Activated T-cell treated with anti-CD3 and anti-CD28 coated beads for 1 hour (primary cell): ENCODE measurements at places on chromosomes 4 and X.

DNA sequence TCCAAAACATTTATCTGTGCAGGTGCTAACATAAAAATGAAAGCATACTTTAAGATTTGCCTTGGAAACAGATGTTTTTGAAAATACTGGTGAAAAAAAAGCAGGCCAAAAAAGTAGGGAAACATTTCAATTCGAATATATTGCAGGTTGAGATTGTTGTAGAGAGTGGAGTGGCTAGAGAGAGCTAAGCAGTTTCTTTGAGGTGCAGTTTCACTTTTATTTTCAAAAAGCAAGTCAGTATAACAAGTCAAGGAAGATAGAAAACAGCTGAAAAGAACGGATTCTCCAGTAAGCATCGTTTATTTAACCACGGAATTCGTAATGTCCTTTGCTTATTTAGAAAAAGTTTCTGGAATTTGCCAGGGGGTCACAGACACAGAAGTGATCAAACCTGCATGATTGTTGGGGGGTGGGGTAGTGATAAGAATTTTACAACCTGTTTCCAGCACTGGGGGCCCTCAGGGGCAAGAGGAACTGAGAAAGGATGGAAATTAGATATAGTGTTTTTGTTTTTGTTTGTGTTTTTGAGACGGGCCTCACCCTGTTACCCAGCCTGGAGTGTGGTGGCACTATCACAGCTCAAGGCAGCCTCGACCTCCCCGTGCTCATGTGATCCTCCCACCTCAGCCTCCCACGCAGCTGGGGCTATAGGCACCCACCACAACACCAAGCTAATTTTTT is 175.0 kb downstream of the TENM3 start:
- no peak for DNase-seq

- DNase-seq, result no peak
Measured at GRCh38 chr4:83128240-83128929, 13.9 kb upstream of the PLAC8 start.

GRCh38 chr4:113435893-113436292 is 325.6 kb downstream of the CAMK2D start:
- no peak for DNase-seq

DNA sequence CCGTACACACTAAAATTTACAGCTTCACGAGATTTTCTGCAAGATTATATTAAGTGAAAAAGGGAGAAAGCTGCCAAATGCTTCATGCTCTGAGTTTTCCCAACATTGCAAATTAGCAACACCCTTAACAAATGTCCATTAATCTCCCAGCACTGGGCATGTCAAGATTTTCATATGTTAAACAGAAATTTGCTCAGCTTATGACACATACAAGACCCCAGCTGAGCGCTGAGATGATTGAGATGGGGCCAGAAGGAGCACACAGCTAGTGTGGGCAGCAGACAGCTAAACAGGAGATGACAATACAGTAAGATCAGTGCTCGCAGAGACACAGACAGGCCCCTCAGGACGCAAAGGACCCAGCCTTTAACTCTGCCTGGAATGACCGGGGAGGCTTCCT is 208.8 kb downstream of the STK32B start:
- no peak for DNase-seq

DNA sequence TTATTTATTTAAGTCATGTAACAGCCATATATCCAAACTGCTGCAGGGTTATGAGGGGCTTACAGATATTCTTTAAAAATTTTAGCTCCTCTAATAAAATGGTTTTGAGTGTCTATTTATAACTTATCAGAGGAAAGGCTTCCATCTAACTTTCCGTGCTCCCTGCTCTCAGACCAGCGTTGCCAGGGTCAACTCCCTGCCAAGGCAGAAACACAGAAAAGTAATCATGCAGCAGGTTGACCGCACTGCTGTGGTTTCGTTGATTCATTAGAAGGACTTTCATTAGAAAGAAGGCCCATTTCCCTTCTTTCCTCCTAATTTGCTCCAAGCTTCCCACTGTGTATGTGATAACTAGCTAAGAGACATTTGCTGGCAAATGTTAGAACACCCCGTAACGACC is 33.9 kb downstream of the BCLAF3 start:
- no peak for DNase-seq

DNA sequence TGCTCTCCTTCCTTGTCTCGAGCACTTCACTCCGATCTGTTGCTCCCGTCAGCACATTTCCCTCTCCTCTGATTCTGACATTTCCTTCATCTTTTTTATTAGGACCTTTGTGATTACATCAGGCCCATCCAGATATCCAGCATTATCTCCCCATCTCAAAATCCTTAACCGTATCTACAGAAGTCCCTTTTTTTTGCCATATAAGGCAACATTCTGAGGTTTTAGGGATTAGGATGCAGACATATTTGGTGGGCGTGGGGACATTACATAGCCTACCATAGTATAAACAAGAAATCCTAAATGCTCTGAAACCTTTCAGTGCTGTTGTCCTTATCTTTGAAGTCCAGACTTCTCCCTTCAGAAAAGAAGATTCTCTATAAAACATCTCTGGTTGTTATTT is 505.0 kb upstream of the PITX2 start:
- DNase-seq, result no peak

- no peak for DNase-seq
Measured at GRCh38 chr4:38411092-38411491, 252.9 kb upstream of the KLF3 start.

DNA sequence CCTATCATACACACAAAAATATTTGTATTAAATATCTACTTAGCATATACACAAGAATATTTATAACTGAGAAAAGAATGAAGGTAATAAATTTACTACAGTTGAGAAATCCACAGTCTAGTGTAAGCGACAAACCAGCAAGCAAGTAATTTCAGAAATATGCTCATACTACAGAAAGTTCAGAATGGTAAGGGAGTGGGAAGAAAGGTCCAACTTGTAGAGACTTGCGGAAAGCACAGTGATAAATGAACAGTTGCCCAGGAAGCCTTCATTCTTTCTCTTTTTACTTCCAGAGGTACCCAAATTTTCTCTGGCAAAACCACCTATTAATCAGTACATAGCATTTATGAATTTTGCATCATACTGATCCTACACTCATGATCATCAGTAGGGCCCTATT is 438.1 kb upstream of the PCDH10 start:
- DNase-seq, result no peak

DNA sequence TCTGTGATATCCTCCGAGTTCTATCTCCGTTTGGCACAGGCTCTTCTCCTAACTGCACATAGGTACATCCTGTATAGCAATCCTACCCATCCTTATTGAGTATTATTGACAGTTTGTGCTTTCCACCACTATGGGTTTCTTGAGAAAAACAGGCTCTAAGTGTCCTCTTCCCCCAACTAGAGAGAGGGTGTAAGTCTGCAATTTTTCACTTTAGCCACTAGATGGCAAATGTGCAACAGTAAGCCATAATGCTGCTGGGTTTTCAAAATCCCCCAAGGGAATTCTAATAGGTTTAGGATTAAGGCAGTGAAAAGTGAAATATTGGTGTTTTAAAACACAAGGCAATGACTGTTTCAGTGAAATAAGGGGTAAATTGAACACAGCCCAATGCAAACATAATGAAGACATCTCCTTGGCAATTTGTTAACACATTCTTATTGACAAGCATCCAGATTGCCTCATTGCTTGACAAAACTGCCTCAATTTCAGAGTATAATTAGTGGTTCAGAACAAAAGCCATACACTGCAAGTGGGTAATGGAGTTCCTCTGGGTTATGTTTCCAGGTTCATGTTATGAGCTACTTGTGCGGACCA is 239.0 kb upstream of the HTR2C start:
- DNase-seq, result no peak

- no peak for DNase-seq
Measured at GRCh38 chr4:158159054-158159717, 13.6 kb downstream of the GASK1B start.

DNA sequence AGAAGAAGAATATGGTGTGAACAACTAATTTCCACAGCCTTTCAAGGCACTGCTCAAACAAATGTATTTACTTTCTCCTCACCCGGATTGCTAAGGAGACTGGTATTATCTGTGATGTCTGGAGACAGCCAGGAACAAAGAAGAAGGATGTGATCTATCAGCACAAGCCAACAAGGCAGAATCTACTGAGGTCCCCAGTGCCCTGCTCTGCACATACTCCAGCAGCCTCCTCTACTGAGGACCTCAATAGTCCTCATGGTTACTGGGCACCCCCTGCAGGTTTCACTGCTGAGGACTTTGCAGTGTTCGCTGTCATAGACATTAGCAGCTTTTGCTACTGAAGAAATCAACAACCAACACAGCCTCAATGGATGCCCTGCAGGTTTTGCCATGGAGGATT is 930.1 kb downstream of the ADGRL3 start:
- DNase-seq, result no peak

DNA sequence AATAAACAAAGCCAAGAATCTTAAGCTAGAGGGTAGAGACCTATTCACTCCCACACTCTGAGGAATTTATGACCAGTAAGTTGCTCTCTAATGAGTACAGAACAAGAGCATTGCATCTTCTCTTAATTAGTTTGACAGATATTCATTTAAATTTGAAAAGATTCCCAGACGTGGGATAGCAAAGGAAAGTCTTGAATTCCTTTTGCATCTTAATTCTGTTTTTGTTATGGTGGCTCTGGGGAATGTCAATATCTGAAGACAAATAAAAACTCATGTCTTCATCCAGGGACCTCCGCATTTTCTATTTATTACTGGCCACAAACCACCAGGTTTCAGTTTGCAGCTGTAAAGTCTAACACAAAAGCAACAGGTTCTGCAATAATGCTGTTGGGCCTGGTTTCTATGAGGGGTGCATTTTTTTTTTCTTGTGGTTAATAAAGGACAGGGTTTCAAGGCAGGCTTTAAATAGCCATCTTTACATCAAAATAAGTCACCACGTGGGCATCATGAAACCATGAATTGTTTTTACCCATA is 172.3 kb downstream of the SHROOM3 start:
- DNase-seq, result no peak

GRCh38 chr4:151226004-151226932 is 50.7 kb upstream of the PRSS48 start:
- DNase-seq, result no peak

DNA sequence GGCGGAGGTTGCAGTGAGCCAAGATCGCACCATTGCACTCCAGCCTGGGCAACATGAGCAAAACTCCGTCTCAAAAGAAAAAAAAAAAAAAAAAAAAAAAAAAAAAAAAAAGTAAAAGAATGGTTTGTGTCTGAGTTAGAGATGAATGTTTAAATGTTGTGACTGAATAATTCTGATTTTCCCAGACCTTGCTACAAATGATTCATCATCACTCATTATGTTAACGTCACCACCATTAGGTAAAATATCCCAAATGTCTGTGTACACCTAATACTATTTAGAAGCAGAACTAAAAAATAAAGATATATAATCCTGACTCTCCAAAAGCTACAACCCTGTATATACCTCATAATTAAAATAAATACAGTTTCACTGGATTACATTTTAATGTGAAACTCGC is 70.8 kb downstream of the HHIP start:
- no peak for DNase-seq

- no peak for DNase-seq
Measured at GRCh38 chrX:39599339-39599738, 498.4 kb downstream of the BCOR start.

DNA sequence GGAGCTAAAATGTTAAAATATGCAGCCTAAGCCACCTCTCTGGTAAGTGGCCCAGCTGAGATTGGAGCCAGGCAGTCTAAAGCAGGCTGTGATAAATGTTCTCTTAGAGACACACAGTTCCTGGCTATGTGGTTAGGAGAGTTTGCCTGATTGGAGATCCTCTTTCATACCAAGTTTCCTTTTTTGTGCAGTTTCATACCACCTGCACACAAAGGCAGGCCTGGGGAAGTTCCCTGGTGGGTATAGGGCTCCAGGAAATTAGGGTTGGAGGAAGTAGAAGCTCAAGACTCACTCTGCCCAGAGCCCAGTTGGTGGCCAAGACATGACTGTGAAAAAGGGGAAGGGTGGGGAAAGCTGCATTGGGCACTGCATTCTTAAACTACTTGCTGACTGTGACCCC is 16.9 kb downstream of the CYBB start:
- DNase-seq, result no peak

GRCh38 chr4:158810487-158811215 is 41.8 kb downstream of the FNIP2 start:
- DNase-seq, result no peak

- DNase-seq, result no peak
Measured at GRCh38 chr4:40180356-40180755, 16.5 kb upstream of the RHOH start.
